ENCODE measurements at places on chromosomes 7 and 10. TPM values are rescaled to one million over a fixed set of nuclear protein-coding genes. Genes with fewer than 3 reads are reported as not detected.

CASTOR2 gene
- 4.6 TPM for polyA plus RNA-seq

PKD1L1 gene
- polyA plus RNA-seq = 0.11 TPM

ZKSCAN1 gene
- polyA plus RNA-seq = 11.4 TPM

PTPN12 gene
- 76.3 TPM for polyA plus RNA-seq

PRSS2 gene
- not detected for polyA plus RNA-seq

CFAP46 gene
- polyA plus RNA-seq = 1.8 TPM

WNT8B gene
- polyA plus RNA-seq = 0.04 TPM

CPA4 gene
- 15.0 TPM for polyA plus RNA-seq

MYOZ1 gene
- polyA plus RNA-seq = not detected

TMEM140 gene
- polyA plus RNA-seq = 0.79 TPM

SUGCT gene
- polyA plus RNA-seq = 1.4 TPM

CYP2C19 gene
- polyA plus RNA-seq = not detected

DNA sequence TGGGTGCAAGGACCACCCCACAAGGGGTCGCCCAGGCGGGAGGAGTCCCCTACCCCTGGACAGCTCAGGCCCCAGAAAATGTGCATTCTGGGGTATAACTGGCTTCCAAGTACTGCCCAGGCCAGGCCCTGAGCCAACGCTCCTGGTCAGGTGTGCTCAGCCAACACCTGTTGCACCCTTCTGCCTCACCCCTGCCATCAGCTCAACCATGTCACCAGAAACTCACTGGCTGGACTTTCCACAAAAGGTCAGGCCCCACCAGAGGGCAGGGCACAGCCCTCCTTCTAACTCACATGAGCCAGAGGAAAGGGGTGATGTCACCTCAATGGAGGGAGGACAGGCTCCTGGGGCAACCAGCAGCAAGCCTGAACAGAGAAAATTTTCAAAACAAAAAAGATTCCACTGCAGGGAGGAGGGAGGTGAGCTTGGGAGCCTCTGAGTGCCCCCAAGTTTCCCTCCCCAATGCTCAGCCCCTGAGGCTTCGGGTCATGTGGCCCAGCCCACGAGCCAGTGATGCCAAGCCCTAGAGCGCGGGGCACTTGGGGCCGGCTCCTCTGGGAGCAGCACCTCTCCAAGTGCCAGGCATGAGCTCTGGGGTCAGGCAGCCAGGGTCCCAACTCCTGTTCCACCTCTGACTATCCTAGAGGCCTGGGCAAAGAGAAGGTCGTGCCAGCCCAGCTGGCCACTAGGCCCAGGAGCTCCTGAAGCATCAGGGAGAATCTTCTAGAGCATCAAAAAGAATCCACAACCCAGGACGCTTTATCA, 2.2 kb downstream of the OGDHL start:
- DNase-seq = no peak

GRCh38 chr7:127900141-127900540, 131.1 kb downstream of the LRRC4 start:
- no peak for DNase-seq

DNA sequence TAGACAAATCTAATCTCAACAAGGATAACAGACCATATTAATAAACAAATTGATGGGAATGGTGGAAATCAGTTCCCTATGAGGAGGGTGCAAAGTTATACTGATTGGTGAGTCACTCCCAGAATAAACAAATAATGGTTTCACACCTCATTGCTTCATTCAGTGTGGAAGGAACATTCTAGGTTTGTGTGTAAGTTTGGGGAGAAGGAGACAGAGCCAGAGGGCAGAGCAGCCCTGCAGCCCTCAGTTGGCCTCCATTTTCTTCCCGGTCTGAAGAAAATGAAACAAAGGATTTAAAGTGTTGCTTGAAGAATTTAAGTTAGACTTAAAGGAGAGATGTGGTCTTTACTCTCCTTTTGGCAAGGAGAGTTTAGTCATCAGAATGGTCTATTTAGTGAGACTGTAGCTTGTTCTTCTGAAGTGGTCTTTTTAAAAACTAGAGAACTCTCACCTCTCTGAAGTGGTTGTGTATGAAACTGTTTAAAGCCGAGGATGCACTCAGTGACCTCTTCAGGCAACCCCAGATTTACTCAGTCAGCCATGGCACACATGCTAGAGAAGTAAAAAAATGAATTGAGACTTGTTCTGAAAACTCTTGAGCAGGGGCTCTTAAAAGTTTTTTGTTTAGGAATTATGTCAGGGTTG, 27.2 kb downstream of the IKZF1 start:
- DNase-seq = no peak

- no peak for DNase-seq
Observed at GRCh38 chr10:72124989-72125388, 36.6 kb upstream of the SPOCK2 start.

DNA sequence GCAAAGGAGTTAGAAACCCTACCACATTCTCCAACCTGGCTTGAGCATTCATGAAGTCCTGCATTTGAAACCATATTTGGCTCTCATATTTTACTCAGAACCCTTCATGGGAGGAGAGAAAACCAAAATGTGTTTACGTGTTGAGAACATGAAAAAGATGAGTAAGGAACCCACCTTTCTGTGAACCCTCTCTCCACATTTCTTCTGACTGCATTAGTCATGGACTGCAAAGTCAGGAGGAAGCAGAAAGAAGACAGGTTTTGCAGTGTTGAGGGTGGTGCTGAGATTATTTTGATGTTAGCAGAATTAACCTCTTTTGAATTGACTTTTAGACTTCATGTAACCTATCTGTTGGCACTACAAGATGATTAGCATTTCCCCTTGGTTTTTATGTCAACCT, 4.9 kb downstream of the IFIT1B start:
- DNase-seq = no peak

DNA sequence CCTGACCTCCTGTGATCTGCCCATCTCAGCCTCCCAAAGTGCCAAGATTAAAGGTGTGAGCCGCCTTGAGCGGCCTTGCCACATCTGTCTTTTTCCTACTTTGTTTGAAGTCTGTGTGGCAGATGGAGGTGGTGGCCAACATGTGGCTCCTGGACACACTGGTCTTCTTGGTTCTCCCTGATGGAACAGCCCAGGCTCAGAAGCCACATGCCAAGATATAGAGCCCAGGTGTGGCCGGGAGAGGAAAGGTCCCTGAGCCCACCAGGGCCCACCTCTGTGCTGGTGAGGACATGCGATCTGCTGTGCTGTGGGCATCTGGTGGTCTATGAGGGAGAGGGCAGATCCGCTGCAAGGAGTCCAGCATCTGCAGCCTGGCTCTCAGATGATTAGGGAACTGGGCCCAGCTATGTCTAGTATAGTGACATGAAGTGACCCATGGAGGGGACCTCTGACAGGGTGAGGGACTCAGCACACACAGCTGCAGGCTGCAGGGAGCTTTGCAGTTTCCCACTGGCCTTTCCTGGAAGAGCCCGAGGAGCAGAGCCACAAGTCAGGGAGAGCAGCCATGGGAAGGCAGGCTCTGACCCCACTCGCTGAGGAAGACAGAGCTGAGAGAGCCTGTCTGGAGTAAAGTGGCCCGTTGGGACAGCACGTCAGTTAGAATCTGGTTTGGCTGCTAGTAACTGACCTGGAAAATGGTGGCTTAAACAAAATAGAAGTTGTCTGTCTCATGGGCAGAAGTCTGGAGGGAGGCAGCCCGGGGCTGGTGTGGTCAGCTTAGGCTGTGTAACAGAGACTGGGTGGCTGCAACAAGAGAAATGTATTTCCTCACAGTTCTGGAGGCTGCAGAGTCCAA, 25.9 kb downstream of the ADCY1 start:
- no peak for DNase-seq

DNA sequence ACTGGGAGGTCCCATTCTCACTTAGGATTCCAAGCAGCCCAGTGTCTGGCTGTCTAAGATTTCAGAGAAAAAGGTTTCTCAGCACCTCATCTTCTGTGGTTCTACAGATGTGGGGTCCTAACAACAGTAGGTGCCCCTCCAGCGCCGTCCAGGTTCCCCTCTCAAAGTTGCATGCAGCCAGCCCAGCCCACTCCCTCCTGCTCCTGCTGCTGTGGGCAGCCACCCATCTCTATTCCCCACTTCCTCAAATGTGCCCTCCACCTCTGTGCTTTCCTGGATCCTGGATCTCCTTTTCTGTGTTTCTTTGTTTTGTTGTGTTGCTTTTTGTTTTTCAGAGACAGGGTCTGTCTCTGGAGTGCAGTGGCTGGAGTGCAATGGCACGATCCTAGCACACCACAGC, 13.3 kb upstream of the SLC18A3 start:
- no peak for DNase-seq

- DNase-seq = no peak
Observed at GRCh38 chr10:49012603-49013002, 73.0 kb upstream of the LRRC18 start.

DNA sequence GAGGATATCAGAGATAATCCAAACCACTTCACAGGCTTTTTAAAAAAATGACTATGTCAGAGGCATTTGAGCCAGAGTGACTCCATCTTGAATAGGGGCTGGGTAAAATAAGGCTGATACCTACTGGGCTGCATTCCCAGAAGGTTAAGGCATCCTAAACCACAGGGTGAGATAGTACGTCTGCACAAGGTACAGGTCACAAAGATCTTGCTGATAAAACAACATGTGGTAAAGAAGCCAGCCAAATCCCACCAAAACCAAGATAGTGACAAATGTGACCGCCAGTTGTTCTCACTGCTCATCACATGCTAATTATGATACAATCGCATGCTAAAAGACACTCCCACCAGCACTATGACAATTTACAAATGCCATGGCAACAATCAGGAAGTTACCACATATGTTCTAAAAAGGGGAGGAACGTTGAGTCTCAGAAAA, 177.5 kb downstream of the RAPGEF5 start:
- no peak for DNase-seq

GRCh38 chr10:105761576-105762260, 1120.6 kb downstream of the SORCS3 start:
- DNase-seq = no peak

GRCh38 chr7:91559947-91560346, 295.7 kb downstream of the FZD1 start:
- no peak for DNase-seq

- no peak for DNase-seq
Observed at GRCh38 chr10:73881221-73881919, 7.0 kb upstream of the CAMK2G start.

GRCh38 chr7:147332988-147333387, 1216.4 kb downstream of the CNTNAP2 start:
- no peak for DNase-seq

- no peak for DNase-seq
Observed at GRCh38 chr7:17815318-17815717, 125.0 kb downstream of the SNX13 start.

- peak; percentile 13 for DNase-seq
Observed at GRCh38 chr10:112775381-112775780, 174.7 kb upstream of the TCF7L2 start.

DNA sequence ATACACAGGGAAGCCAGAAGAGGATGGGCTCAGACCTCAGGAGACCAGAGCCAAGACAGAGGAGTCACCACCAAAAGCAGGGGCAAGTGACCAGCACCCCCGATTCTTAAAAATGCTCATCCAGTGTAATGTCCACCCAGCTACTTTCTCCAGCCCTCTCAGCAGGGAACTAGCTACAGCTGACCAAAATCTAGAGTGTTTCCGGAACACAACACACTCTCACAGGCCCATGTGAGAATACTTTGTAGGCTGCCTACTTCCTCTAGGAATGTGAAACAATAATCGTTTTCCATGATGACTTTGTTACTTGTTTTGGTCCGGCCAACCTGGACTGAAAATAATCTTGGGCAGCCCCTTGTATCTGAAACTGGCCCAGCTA, 14.5 kb downstream of the PSAP start:
- DNase-seq = no peak

DNA sequence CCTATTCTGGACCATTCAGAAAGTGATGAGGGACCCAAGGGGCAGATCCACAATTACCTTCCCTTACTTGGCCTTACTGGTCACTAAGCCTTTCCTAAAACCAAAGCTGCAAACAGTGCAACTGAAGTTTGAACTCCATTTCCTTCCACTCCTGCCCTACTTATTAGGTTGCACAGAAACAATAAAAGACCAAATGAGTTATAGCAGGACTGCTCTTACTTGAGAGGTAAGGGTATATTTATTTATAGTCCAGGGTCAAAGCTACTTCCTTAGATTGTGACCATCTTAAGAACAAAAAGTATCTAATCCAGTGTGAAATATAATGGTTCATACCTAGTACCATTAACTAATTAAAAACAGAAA, 27.0 kb downstream of the CDK6 start:
- DNase-seq = no peak

DNA sequence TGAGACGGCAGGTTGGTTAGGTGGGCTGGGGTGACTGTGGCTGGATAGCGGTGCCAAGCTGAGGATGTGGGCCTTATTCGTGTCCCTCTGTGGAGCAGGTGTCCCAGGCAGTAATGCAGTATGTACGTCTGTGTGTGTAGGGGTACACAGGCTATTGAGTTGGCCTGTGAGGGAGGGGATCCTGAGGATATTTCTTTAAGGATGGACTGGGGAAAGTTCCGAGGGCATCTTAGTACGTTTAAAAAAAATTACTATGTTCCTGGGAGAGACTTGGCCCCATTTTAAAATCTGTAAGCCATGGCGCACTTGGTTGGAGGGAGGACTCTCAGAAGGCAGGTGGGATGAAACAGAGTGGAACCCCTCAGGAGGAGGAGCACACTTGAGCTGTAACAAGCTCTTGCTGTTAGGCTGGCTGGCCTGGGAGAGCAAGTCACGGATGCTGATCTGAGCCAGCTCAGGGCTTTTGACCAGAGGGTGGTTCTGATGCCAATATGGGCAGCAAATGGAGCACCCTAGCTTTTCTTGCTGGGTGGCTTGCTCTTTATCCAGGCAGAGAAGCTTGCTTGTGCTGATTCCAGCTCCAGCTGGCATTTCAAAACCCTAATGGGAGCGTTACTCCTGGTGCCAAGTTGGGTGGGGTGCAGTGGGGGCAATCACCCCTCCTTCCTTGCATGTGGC, 765 bp downstream of the WBP1L start:
- no peak for DNase-seq

GRCh38 chr10:6518791-6519429, 61.2 kb downstream of the PRKCQ start:
- no peak for DNase-seq

- no peak for DNase-seq
Observed at GRCh38 chr10:5933909-5934546, 43.3 kb downstream of the IL15RA start.

GRCh38 chr10:50367732-50368131, 116.4 kb upstream of the ASAH2 start:
- peak; percentile 35 for DNase-seq

GRCh38 chr7:128191136-128191844, 49.8 kb upstream of the LEP start:
- DNase-seq = no peak

- no peak for DNase-seq
Observed at GRCh38 chr10:84254552-84255478, 10.0 kb downstream of the RGR start.

GRCh38 chr7:39540320-39540719, 25.9 kb upstream of the YAE1 start:
- no peak for DNase-seq

Measured in A549 (cell line).